Endodermal cell (in vitro differentiated cells): ENCODE measurements at places on chromosomes 4 and X. TPM values are rescaled to one million over a fixed set of nuclear protein-coding genes. Genes with fewer than 3 reads are reported as not detected.

The CCNB3 gene
- total RNA-seq: 0.07 to 0.13 TPM in 2 of 3 replicates, not detected in the other

The DAPP1 gene
- not detected in 3 replicates for total RNA-seq

The LNX1 gene
- total RNA-seq: 2.4 and 4.4 TPM in 2 replicates

The NLGN4X gene
- total RNA-seq: 19.2 to 26.9 TPM (median 21.5 TPM) in 3 replicates

The RBM47 gene
- 64.4 to 98.0 TPM (median 90.6 TPM) in 3 replicates for total RNA-seq

The ZFP92 gene
- 0.21 to 0.38 TPM (median 0.29 TPM) in 3 replicates for total RNA-seq

The CXXC4 gene
- 5.6 and 6.3 TPM in 2 replicates for total RNA-seq

The MAGEH1 gene
- total RNA-seq: 37.9 to 58.5 TPM (median 39.5 TPM) in 3 replicates

The HSFX2 gene
- total RNA-seq: not detected in 3 replicates

The PTPN13 gene
- total RNA-seq: 130 and 135 TPM in 2 replicates

The PSAPL1 gene
- 0.13 and 0.14 TPM in 2 replicates for total RNA-seq

The PCDH10 gene
- 89.7 and 111 TPM in 2 replicates for total RNA-seq

The TEX11 gene
- total RNA-seq: 0.68 to 0.76 TPM (median 0.75 TPM) in 3 replicates

The PHEX gene
- 0.16 to 0.25 TPM (median 0.24 TPM) in 3 replicates for total RNA-seq
